ENCODE measurements at places on chromosomes 7 and 10.

- no peak for DNase-seq
Measured at GRCh38 chr7:3733541-3734140, 432.6 kb downstream of the SDK1 start.

DNA sequence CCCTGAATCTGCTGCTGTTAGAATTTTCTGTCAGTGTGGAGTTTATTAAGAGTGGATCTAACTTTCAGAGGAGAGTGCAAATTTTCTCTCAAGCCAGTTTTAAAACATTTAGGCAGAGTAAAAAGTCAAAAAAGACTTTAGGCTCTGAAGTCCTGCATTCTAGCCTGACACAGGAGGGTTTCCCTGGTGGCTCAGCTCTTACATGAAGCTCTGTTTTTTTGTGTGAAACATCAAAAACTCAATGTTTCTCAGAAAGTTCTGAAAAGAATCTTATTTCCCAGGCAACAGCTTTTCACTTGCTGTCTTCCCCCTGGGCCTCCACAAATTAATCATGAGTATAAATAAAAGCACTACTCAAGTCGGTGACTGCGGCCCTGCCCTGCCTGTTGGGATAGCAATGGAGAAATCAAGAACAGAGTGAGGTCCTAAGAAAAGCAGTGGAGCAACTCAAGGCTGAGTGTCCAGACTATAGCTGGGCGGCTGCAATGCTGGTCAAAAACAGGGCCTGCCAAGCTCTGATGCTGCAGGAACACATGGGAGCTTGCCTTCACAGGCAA is 22.3 kb upstream of the WDR11 start:
- DNase-seq = no peak

DNA sequence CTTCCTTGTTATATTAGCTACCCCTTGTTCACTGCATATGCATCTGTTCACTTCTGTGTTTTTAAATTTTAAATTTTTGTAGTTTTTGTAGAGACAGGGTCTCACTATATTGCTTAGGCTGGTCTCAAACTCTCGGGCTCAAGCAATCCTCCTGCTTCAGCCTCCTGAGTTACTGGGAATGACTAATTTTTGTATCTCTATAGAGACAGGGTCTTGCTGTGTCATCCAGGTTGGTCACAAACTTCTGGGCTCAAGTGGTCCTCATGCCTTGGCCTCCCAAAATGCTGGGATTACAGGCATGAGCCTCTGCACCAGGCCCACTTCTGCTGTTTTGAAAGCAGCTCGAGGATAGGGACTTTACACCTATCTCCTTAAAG is 64.6 kb downstream of the PRTFDC1 start:
- no peak for DNase-seq

DNA sequence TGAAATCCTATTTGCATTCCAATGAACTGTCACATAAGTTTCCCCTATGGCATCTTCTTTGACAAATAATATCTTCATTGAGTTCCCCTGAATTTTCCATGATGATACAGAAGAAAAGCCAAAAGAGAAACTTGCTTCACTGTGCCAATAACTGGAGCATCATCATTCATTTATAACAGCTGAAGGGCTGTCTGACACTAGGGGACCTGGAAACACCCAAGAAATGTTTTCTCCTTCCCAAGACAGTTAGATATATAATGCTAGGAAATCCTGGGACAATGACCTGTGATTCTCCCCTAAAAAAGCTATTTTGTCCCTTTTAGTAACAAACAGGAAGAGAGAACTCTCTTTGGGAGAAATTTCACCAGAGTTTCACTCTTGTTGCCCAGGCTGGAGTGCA is 133.6 kb downstream of the SEMA3C start:
- DNase-seq = no peak

DNA sequence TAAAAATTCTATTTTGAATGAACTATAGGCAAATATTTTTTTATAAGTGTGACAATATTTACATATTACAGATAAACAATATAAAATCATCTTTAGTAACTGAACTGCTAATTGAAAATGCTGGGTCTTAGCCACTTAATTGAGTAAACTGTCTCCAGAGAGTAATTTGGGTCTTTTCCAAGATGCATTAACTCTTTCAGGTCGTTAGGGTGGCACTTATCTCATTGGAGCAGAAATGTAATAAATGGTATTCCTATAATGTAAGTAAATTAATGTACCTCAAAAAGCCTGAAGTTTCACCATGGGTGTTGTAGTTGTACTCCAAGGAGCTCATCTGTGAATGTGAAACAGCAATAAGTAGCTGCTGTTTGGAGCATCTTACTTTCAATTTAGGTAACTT is 208.5 kb downstream of the EXOC4 start:
- DNase-seq = no peak

GRCh38 chr7:120421151-120421651 is 148.2 kb downstream of the KCND2 start:
- no peak for DNase-seq

GRCh38 chr7:43756368-43757072 is 2.0 kb upstream of the BLVRA start:
- no peak for DNase-seq

DNA sequence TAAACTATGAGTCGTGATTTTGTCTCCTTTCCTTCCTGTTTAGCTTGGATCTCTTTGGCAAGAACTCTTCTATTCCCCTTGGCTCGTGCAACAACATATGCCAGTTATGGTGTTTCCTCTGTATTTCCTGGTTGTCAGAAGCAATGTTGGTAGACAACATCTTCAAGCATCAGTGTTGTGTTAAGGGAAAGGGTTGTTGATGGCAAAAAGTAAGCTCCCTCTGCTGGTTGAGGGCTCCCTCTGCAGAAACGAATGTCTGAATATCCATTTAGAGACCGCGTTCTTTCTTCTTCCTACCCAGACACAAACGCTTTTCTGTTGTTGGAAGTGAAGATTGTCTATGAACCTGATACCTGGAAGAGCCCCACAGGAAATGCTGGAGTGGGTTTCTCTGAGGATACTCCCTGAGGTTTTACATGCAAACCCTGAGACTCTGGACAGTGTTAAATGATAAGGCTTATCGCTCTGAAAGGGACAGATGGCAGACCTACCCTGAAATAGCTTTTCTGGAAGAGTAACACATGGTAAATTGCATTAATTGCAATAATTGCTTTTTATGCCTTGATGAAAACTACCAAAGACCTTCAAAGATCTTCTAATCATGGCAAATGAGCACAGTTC is 23.5 kb upstream of the C1QL3 start:
- DNase-seq = peak; percentile 72

GRCh38 chr10:71687077-71687476 is 32.5 kb downstream of the C10orf105 start:
- DNase-seq = no peak

- no peak for DNase-seq
Measured at GRCh38 chr10:25557136-25557535, 376.9 kb upstream of the MYO3A start.

DNA sequence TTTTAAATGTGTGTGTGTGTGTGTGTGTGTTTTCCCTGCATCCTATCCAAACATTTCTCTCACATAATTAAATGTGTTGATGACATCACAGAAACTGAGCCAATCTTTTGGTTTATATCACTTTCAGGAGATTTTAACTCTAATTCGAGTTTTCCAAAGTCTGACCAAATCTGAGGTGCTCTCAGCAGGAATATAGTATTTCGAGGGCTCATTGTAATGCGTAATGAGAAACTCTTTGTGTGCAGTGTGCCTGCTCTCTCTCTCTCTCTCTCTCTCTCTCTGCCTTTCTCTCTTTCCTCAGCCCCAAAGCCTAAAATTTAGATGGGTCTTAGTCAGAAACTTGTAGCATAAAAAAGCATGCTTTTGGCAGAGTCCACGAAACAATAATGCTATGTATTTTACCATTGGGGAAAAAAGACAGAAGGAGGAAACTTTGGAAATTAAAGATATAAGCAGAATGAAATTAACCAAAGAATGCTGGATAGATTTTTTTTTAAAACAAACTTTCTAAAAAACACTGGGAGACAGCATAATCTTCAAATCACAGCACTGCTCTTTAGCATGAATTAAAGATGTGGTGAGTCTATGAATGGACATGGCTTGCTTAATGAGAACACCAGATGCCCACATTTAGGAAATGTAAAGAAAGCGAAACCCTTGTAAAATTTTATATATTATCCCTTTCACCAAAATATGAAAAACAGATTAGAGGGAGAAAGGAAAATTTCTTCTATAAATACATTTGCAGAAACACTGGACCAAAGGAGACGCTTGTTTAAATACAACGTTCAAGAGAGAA is 206.8 kb upstream of the HABP2 start:
- no peak for DNase-seq

DNA sequence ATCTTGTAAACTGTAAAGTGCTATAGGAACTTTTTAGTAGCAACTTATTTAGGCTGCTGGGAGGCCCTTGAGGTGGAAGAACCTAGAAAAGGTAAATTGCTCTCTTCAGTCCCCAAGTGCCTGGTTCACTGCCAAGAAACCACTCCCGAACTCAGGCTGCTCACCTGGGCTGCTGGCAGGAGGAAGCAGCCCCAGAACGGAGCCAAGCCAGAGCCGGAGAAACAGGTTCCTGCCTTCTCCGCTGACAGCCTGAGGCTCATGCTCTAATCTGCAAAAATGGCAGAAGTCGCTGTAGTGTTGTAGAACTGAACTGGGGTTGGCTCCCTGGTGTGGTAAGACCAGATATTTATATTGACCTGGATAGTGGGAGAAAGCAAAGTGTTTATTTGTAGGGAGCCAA is 136.0 kb downstream of the CUL2 start:
- DNase-seq = peak; percentile 94

DNA sequence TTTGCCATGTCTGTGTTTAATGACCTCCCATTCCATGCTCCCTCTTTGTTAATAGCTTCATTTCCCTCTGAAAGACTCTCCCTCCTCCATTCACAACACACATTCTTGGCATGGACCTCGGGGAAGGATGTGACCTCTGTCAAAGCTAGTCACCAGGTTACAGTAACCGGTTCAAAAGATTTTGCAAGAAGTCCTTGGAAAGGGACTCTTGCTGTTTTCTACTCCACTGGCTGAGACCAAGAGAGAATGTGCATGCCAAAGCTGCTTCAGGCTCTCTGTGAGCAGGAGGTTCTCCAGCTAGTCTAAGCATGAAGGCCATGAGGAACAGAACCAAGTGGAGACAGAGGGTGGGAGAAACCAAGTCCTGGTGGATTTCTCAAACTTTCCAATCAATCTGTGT is 732.6 kb downstream of the CCSER2 start:
- no peak for DNase-seq

DNA sequence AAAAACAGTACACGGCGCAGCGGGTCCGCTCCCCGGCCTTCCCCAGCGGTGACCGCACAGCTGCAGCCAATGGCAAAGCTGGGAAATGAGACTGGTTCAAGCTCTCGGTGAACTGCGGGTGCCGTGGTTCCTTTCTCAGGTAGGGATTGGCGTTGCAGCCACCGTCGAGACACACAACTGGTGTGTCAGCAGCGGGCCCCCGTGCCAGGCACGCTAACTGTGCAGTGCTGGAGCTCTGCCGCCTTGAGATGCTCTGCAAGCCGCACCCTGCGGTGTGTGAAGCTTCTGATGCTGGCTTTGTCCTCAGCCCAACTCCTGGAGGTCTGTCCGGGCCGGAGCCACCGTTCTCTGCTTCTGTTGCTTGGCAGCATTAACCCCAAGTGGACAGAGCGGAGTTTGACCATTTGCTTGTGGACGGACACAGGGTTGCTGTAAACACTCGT is 20.6 kb upstream of the NKX6-2 start:
- no peak for DNase-seq

- no peak for DNase-seq
Measured at GRCh38 chr10:29723726-29724125, 89.0 kb upstream of the SVIL start.

- no peak for DNase-seq
Measured at GRCh38 chr7:94296881-94297280, 97.8 kb upstream of the COL1A2 start.

DNA sequence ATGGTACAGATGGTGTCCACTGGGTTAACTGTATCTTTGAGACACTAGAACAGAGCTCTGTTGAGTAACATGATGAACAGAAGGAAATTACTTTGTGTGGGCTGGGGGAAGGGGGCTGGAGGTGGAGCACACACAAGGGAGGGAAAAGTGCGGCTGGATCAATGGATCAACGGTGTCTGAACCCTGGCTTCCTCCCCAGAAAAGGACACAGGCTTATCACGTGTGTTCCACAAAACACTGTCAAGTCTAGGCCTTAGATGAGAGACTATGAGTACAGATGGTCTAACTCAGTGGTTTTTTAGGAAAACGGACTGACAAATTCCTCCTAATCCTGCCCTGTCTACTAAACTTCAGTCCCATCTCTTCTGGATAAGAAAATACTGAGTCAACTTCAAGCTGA is 27.8 kb downstream of the HSPB1 start:
- DNase-seq = no peak

- no peak for DNase-seq
Measured at GRCh38 chr7:113004726-113005454, 81.7 kb downstream of the GPR85 start.

DNA sequence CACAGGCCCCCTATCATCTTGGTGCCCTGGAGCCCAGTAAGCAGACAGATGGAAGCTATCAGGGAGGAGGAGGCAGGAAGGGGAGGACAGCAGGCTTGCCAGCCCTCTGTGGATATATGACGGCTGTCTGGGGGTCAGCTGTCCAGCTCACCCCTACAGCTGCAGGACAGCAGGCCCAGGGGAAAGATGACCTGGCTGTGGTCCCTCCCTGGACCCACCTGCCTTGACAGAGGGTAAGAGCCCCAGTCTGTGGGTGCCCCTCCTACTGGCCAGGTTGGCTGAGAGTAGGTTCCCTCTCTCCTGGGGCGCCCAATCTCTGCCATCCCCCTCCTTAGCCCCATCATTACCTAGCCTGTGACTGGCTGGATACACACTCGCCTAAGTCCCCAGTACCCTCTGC is 62.5 kb downstream of the C10orf143 start:
- no peak for DNase-seq

GRCh38 chr7:79877874-79878465 is 256.7 kb upstream of the GNAI1 start:
- DNase-seq = peak; percentile 61

GRCh38 chr10:51369903-51370302 is 295.6 kb downstream of the PRKG1 start:
- DNase-seq = no peak

GRCh38 chr10:91495402-91495801 is 85.3 kb downstream of the HECTD2 start:
- DNase-seq = no peak

- peak; percentile 52 for DNase-seq
Measured at GRCh38 chr10:13526948-13527863, 1.6 kb downstream of the BEND7 start.

DNA sequence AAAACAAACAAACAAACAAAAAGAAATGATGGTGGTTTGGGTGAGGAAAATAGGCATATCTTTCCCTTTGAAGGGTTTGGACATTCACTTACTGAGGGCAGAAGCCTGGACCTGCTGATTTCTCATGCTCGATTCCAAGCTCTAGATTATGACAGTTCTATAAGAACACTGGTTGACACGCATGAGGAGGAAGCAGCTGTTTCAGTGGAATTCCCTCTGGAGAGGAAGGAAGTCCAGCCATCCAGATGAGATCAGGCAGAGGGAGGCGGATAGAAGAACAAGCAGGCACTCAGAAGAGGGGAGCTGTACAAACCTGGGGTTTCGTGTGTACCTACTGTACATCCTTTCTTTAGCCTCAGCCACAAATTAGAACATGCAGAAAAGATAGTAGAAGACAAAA is 691.9 kb downstream of the INHBA start:
- no peak for DNase-seq

Data from trophoblast cell (in vitro differentiated cells and primary cell).